ENCODE measurements at places on chromosomes 1 and 21. TPM values are rescaled to one million over a fixed set of nuclear protein-coding genes. Genes with fewer than 3 reads are reported as not detected.

Gene FCRL6
- 6.3 TPM for total RNA-seq

Gene GBP4
- total RNA-seq: 0.66 TPM

DNA sequence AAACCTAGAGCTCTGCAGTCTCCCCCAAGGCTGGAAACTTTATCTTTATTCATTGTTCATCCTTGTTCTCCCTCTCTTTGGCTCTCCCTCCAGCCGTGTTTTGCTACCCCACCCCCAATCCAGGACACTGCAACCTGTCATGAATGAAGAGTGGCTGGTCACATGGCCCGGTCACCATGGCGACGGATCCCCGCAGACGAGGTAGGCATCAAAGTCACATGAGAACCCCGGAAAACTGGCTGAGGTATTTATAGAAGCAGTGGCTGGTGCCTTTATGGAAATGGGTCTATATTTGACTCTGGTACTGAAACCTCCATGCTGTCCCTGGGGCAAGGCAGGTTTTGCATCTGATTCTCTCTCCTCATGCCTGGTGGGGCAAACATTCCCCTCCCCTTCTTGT, 13.4 kb upstream of the SLC6A17 start:
- DNase-seq: peak; percentile 61

DNA sequence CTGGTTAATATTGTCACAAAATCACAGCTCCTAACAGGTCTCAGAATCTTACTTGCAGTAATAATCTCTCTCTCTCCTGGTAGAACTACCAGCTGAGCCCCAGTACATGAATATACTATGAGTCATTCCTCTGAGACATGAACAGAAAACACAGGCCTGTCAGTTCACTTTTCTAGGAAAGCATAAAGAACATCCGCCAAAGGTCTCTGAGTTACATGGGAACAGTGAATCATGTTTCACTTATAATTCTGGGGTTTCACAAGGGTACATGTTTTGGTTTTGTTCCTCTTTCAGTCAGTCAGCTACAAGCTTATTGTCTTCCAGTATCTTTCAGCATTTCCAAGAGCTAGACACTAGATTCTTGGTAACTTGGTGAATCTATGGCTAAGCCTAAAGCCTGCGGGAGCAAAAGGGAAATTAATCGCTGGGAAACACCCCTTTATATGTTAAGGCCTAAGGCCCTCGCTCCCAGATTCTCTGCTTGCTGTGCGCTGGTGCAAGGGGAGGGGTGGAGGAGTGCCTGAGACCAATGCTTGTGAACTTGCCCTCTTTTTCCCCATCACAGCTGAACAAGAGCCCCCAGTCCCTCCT, 31.7 kb downstream of the IFNGR2 start:
- DNase-seq: no peak

DNA sequence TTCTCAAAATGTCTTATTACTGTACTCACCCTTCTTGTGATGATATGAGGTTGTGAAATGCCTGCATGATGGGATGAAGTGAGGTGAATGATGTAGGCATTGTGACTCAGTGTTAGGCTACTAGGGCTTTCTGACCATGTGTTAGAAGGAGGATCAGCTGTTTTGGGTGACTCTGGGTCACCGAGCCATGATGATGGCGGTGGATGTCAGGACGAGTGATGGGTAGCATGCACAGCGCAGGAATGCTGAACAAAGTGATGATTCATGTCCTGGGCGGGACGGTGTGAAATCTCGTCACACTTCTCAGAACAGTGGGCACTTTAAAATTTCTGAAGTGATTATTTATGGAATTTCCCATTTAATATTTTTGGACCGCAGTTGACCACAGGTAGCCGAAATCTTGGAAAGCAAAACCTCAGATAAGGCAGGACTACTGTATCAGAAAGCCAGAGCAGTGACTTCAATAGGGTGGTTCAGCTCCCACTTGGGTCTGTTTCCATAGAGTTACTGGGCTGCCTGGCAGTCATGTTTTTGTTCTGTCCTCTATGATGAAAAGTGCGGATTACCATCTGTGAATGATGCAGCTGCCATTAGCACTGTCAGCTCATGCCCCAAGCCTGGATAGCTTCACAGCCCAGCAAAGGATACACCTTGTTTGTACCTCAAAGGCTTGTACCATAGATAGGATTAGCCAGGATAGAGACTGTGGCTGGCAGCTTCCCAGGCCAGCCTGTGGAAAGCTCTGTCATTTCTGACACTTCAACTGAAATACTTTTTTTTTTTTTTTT, 26.6 kb downstream of the IL6R start:
- no peak for DNase-seq

DNA sequence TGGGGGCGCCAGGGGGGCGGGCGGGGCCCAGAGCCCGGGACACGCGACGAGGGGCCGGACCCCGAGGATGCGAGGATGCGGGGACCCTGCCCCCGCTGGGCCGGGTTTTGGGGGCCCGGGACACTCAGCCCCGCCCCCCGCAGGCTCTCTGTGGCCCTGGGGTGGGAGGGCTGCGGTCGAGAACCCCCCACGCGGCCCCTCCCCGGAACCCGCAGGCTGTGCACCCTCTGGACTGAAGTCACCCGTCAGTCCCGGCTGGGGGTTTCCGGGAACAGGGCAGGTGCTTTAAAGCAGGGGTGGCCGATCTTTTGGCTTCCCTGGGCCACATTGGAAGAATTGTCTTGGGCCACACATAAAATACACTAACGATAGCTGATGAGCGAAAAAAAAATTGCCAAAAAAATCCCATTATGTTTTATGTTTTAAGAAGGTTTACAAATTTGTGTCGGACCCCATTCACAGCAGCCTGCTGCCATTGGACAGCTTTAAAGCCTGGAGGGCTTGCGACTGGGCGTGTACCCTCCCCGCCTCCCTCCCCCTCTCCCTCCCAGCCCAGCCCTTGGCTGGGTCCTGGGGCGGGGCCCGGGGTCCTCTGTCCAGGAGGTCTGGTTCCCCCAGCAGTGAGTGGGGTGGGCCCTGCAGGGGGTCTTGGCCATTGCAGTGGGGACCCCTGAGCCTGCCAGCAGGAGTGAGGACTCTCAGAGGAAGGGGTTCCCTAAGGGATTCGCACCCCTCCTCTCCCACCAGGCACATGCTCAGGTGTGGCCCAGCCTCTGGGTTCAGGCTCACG, 21.6 kb upstream of the C1orf159 start:
- no peak for DNase-seq

DNA sequence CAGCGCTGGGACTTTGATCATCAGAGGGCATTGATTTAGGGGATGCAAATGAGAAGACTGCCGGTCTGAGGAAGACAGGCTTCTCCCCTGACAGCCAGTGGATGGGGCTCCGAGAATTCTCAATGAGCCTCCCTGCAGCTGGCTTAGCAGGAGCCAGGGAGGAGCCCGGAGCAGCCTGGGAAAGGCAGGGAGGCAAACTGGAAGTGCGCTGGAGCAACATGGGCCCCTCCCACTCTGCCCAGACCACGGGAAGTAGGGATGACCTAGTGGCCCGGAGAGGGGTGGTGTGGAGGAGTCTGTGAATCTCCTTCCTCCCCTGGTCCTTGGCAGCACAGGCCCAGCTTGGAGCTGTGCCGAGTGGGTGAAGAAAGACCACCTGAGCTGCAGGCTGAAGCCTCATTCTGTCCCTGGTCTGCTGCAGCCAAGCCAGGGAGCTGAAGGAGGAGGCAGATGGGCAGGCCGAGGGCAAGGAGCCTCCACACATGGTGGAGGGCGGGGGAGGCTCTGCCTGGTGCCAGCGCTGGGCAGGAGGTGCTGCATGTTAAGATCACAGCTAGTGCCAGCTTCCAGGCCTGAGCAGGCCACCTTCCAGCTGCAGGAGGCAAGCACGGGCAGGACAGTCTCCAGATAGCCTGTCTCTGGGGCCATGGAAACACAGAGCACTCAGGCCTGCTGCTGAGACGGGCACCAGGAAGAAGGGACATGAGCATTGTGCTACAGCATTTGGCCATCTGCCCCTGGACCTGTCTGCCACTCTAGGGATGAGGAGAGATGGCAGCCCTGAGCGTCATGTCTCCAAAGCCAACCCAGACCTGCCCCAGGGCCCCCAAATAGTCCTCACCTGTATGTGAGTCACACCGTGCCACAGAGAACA, 12.2 kb upstream of the CLSTN1 start:
- no peak for DNase-seq

Gene FOXD3
- not detected for total RNA-seq

DNA sequence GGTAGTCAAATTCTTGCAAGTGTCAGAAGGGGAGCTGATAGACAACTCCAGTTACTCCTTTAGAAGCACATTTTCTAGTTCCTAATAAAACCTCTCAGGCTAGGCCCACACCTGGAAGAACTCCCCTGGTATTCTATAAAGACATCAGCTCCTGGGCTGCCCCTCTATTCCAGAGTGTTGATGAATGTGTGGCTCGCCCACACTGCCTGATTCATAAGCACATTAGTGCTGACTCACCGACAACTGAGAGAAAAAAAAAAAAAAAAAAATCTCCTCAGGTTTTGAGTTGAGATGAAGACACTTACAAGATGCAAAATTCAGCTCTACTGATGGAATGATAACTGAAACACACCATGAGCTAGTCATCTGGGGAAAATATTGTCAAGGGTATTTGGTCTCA, 188.1 kb downstream of the TNR start:
- no peak for DNase-seq

DNA sequence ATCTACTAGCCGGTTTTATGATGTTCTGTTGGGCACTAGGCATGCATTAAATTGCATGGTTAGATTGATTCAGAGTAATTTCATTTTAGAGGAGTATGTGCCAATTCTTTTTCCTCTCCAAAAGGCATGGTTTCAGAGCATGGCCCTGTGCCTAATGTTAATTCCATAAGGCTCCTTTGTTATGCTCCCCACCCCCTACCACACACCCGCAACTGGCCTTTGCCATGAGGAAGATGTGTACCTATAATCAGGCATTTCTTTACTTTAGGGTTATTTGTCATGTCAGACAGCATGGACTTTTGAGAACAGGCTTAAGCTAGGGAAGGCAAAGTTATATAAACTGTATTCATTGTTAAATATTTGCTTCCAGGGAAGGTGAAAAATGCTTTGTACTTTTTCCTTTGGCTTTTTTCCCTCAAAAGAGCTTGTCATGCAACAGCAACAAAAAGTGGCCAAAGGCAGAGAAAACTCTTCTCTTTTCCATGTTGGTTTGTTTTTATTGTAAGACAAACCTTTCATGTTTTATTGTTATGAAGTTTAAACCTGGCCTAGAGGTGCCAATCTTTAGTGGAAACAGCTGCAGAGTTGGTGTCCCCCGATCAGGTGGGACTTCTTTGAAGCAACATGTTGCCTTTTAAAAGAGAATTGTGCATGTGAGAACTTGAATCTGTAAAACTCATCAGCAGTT, 24.3 kb upstream of the NBL1 start:
- DNase-seq: peak; percentile 19

DNA sequence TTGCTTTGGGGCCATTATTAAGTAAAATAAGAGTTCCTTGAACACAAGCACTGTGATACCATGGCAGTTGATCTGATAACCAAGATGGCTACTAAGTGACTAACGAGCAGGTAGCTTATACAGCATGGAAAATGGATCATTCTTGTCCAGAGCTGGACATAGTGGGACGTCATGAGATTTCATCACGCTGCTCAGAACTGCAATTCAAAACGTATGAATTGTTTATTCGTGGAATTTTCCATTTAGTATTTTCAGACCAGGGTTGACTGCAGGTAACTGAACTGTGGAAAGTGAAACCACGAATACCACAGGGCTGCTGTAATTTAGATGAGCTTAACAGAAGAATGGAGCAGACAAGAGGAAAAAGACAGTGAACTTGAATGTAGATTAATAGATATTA, 38.9 kb downstream of the CCDC18 start:
- no peak for DNase-seq

GRCh38 chr1:62588000-62588399, 9.3 kb upstream of the ANGPTL3 start:
- no peak for DNase-seq

- peak; percentile 80 for DNase-seq
Observed at GRCh38 chr1:161069731-161070270, at the start of gene ARHGAP30. Gene ARHGAP30, minus strand, starts transcription at chr1:161069891. Its CDS starts 267 bp downstream, at chr1:161069624.

GRCh38 chr1:207316622-207317391, 4.7 kb upstream of the CD55 start:
- peak; percentile 83 for DNase-seq

DNA sequence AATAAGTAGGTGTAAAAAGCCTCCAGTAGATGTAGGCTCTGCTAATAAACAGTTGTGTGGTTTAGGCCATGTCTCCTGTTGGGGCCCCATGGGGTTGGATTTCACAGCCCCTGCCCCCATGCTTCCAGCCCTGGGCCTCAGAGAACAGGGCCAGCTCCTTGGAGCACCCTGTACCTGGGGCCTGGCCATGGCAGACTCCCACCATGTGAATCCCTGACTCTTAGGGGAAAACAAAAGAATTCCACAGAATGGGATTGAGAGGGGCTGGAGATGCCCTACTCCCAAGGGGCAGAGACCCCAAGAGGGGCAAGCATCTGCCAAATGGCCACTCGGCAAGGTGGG, 11.5 kb downstream of the LRP8 start:
- DNase-seq: no peak

Gene FNDC10
- 1.3 TPM for total RNA-seq

- DNase-seq: no peak
Observed at GRCh38 chr1:241181471-241181870, 175.5 kb downstream of the RGS7 start.

Gene SELP
- 2.9 TPM for total RNA-seq

DNA sequence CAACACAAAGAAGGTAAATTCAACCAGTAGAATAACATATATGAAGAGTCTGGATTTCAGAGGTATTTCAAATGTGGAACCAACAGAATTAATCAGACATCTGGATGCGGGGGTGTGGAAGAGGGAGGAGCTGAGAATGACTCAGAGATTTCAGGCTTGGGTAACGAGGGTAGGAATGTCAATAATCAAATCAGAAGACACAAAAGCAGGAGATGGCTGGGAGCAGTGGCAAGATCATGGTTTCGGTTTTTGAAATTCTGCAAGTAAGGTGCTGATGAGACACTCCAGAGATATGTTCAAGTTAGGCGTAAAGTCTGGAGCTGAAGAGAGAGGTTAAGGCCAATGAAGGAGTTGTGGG, 64.0 kb downstream of the PLPPR5 start:
- no peak for DNase-seq

Gene TRNP1
- total RNA-seq: 17.1 TPM

GRCh38 chr21:14071902-14072734, 138.6 kb downstream of the LIPI start:
- no peak for DNase-seq

- no peak for DNase-seq
Observed at GRCh38 chr1:119758584-119758983, 10.1 kb downstream of the HMGCS2 start.

All from body of pancreas (tissue), 4 donors.